GM23248 (cell line): ENCODE measurements at places on chromosomes 1 and 21. TPM values are rescaled to one million over a fixed set of nuclear protein-coding genes. Genes with fewer than 3 reads are reported as not detected.

DNA sequence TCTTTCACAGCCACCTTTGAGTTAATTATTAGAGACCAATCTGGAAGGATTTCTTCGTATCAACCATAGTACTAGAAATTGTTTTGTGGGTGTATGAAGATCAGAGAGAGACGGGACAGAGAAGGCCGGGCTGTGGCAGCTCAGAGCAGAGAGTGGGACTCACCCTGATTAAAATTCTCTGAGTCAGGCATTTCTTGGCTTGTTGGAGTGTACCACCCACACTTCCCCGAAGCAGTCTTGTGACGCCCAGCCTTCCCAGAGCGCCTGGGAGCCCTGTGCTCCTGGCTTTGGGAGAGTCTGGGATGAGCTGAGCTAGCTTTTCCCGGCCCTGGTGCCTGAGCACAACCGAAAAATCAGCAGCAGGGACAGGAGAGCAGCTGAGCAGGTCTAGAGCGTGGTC is 19.4 kb downstream of the PLEKHM2 start:
- no peaks in the 10 kb centered on the region for H3K36me3 ChIP-seq
- peak; percentile 98 for DNase-seq
- peaks cover 32% of the 10 kb centered on the region for H3K4me1 ChIP-seq
- no peaks in the 10 kb centered on the region for H3K27me3 ChIP-seq
- peak overlapping the region; percentile 96 for H3K27ac ChIP-seq
- peak overlapping the region; percentile 49 for H3K4me3 ChIP-seq

MPZ gene
- total RNA-seq = 0.11 TPM in 1 of 2 replicates, not detected in the other

DNA sequence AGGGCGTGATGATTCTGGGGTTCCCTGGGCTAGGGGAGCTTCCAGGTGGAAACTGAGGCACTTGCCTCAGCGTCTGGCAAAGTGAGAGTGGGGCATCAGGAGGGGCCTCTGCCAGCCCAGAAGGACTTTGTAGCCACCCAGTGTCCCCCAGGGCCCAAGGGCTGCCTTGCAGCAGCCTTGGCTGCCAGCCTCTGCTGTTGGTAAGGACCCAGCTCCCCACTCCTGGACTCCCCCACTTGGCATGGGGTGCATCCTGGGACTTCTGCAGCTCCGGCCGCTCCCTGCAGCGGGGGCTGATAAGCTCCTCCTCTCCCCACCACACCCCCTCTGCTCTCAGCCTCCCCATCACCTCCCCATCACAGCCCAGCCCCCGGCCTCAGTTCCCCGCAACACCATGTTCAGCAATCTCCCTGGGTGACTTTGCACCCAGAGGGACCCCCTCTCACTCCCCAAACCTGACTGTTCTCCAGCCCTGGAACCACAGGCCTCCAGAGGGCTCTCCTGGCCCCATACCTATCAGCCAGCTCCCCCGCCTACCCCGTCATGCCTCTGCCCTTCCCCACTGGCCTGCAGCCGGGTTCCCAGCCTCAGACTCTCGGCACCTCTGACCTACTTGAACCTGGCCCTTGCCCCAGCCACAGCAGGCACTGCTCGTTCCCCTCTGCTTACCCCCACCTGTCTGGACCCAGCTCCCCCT is 113.0 kb downstream of the CRYAA start:
- no peak for DNase-seq
- no peak overlapping the region for H3K4me3 ChIP-seq
- no peaks in the 10 kb centered on the region for H3K36me3 ChIP-seq
- H3K4me1 ChIP-seq = no peaks in the 10 kb centered on the region
- H3K27ac ChIP-seq = no peak overlapping the region
- H3K27me3 ChIP-seq = peaks cover 24% of the 10 kb centered on the region

GRCh38 chr1:28976248-28976647 is 61.9 kb downstream of the EPB41 start:
- no peaks in the 10 kb centered on the region for H3K36me3 ChIP-seq
- no peak overlapping the region for H3K4me3 ChIP-seq
- peaks cover 30% of the 10 kb centered on the region for H3K4me1 ChIP-seq
- no peaks in the 10 kb centered on the region for H3K27me3 ChIP-seq
- no peak overlapping the region for H3K27ac ChIP-seq
- no peak for DNase-seq

- H3K4me3 ChIP-seq = no peak overlapping the region
- DNase-seq = no peak
- H3K36me3 ChIP-seq = no peaks in the 10 kb centered on the region
- H3K27me3 ChIP-seq = no peaks in the 10 kb centered on the region
- H3K27ac ChIP-seq = no peak overlapping the region
These were observed 1.8 kb downstream of the CELA2B start for GRCh38 chr1:15477646-15478212.

DNA sequence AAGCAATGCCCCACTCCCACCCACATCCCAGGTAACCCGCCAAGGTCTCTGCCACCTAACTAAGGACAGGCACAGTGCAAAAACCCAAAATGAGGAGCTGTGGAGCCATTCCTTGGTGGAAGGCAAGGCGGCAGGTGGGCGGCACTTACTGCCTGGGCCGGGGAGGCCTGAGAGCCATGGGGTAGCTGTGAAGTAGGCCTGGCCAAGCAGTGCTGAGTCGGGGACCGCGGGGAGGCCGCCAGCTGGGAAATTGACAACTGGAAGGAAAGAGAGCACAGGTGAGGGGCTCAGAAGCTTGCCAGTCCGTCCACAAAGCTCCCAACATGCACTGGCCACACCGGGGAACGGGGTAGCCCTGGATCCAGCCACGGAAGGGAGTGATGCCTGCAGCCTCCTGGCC is 85.3 kb downstream of the NPHP4 start:
- H3K27ac ChIP-seq = no peak overlapping the region
- 0 out of 2 replicates have a peak, but pooled peaks cover 3% of the 10 kb centered on the region for H3K36me3 ChIP-seq
- H3K4me3 ChIP-seq = no peak overlapping the region
- no peak for DNase-seq
- H3K4me1 ChIP-seq = no peaks in the 10 kb centered on the region
- no peaks in the 10 kb centered on the region for H3K27me3 ChIP-seq

DNA sequence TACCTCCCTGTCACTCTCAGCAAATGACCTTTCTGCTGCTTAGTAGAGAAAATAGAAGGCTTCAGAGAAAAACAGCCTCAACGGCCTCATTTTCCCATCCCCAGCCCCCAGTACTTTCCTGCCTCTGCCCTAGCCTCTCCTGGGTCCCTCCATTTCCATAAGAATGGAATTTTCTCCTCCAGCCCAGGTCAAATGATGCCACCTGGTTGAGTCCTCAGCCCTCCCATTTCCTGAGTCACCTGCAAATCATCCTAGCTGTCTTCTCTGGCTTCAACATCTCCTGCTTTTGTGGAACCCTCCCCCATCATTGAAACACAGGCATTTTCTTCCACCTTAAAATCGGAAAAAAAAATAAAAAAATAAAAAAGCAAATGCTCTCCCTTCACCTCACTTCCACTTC is 35.1 kb downstream of the OLIG1 start:
- H3K27me3 ChIP-seq = peaks cover 76% of the 10 kb centered on the region
- no peaks in the 10 kb centered on the region for H3K4me1 ChIP-seq
- no peaks in the 10 kb centered on the region for H3K36me3 ChIP-seq
- no peak overlapping the region for H3K4me3 ChIP-seq

GRCh38 chr1:170407581-170407980 is 124.4 kb upstream of the GORAB start:
- no peaks in the 10 kb centered on the region for H3K27me3 ChIP-seq
- no peaks in the 10 kb centered on the region for H3K36me3 ChIP-seq
- peaks cover 49% of the 10 kb centered on the region for H3K4me1 ChIP-seq
- peak overlapping the region; percentile 58 for H3K27ac ChIP-seq
- H3K4me3 ChIP-seq = no peak overlapping the region

IFI44L gene
- total RNA-seq = not detected in 2 replicates

GRCh38 chr21:28455253-28455600 is 537.5 kb downstream of the LTN1 start:
- peak overlapping the region; percentile 94 for H3K27ac ChIP-seq
- no peaks in the 10 kb centered on the region for H3K36me3 ChIP-seq
- H3K4me1 ChIP-seq = peaks cover 22% of the 10 kb centered on the region
- DNase-seq = peak; percentile 88
- peak overlapping the region; percentile 65 for H3K4me3 ChIP-seq

DNA sequence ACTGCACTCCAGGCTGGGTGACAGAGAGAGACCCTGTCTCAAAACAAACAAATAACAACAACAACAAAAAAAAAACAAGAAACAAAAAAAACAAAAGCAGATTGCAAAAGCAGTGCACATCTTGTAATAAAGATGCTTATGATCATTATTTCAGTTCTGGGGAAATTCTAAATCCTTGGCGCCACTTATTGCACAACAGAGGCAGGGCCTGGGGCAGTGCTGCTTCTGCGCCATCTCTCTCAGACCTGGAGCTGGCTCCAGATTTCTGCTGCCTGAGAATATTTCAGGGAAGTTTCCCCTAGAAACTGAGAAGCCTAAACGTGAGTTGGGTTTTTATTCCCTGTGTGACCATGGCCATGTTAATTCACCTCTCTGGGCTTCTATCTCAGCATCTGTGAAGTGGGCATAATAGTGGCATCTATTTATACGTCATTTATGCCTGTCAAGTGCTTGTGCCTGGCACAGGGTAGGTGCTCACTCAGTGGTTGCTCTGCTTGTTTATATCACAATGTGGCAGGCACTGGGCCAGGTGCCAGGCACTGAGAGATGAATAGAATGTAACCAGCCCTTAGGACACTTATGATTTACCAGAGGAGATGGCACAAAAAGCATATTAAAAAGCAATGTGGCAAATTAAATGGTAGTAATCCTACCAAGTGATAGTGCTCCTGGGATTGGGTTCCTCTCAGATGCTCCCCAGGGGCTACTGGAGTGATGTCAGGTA is 67.9 kb downstream of the MDM4 start:
- H3K4me3 ChIP-seq = no peak overlapping the region
- no peak overlapping the region for H3K27ac ChIP-seq
- no peaks in the 10 kb centered on the region for H3K36me3 ChIP-seq
- peaks cover 1% of the 10 kb centered on the region; the same call in 1 of the 2 replicates for H3K4me1 ChIP-seq

ANGPTL3 gene
- total RNA-seq = not detected in 2 replicates

GRCh38 chr1:226643611-226644540 is 95.2 kb downstream of the ITPKB start:
- no peak overlapping the region for H3K4me3 ChIP-seq
- DNase-seq = no peak
- peaks cover 7% of the 10 kb centered on the region; the same call in 1 of the 2 replicates for H3K4me1 ChIP-seq
- H3K27me3 ChIP-seq = no peaks in the 10 kb centered on the region
- H3K27ac ChIP-seq = no peak overlapping the region
- H3K36me3 ChIP-seq = no peaks in the 10 kb centered on the region

DNA sequence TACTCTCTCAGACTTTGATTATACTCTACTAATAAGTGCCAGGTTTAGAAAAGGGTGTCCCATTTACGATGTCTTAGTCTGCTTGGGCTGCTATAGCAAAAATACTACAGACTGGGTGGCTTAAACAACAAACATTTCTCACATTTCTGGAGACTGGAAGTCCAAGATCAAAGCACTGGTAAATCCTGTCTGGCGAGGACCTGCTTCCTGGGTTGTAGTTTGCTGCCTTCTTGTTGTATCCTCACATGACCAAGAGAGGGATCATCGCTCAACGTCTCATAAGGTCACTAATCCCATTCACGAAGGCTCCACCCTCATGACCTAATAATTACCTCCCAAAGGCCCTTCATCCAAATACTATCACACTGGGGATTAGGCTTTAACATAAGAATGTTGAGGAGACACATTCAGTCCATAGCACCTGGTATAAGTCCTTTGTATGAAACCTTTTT is 12.0 kb downstream of the PRDX6 start:
- H3K27me3 ChIP-seq = no peaks in the 10 kb centered on the region
- H3K4me1 ChIP-seq = no peaks in the 10 kb centered on the region
- no peak overlapping the region for H3K4me3 ChIP-seq
- peak; percentile 15 for DNase-seq
- peaks cover 51% of the 10 kb centered on the region for H3K36me3 ChIP-seq

DNA sequence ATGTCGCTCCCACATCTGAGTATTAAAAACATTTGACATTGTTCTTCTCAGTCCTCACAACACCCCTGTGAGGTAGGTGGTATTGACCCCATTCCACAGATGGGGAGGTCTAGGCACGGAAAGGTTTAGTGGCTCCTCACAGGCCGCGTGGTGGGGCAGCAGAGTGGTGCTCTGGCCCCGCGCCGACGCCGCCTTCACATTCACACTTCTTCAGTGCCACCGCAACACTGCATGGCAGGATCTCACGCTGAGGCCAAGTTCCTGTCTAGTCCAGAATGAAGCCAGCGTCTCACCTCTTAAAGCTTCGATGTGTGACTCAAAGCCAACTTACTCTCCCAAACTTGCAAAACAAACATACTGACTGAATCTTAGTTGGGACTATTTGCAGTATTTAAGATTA is 12.1 kb downstream of the ICMT start:
- peaks cover 14% of the 10 kb centered on the region; the same call in 1 of the 2 replicates for H3K36me3 ChIP-seq
- H3K4me1 ChIP-seq = no peaks in the 10 kb centered on the region
- H3K27ac ChIP-seq = no peak overlapping the region
- H3K4me3 ChIP-seq = no peak overlapping the region
- H3K27me3 ChIP-seq = no peaks in the 10 kb centered on the region
